Activated CD8-positive, alpha-beta T cell treated with anti-CD3 and anti-CD28 coated beads, Interleukin-2, amount 10 ng/mL, durations not matched to agents 7 days and 5 days (primary cell): ENCODE measurements at places on chromosomes 11 and 22. TPM values are rescaled to one million over a fixed set of nuclear protein-coding genes. Genes with fewer than 3 reads are reported as not detected.

GRCh38 chr22:44146088-44146861, 34.5 kb upstream of the PARVG start:
- no peak for DNase-seq

DNA sequence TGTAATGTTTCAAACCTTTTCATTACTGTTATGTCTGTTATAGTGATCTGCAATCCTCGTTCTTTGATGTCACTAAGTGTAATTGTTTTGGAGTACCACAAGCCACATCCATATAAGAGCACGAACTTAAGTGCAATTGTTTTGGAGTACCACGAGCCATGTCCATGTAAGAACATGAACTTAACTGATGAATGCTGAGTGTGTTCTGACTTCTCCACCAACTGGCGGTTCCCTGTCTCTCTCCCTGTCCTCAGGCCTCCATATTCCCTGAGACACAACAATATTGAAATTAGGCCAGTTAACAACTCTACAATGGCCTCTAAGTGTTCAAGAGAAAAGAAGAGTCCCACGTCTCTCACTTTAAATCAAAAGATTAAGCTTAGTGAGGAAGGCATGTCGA, 23.5 kb downstream of the TESMIN start:
- no peak for DNase-seq

GRCh38 chr22:45616432-45616831, 55.2 kb upstream of the ATXN10 start:
- no peak for DNase-seq

GRCh38 chr11:68282141-68282860, 10.5 kb upstream of the C11orf24 start:
- peak; percentile 76 for DNase-seq

- DNase-seq: no peak
These were observed 57.1 kb downstream of the FAM181B start for GRCh38 chr11:82676483-82677094.

GRCh38 chr11:128596250-128596649, 8.9 kb upstream of the ETS1 start:
- no peak for DNase-seq

DNA sequence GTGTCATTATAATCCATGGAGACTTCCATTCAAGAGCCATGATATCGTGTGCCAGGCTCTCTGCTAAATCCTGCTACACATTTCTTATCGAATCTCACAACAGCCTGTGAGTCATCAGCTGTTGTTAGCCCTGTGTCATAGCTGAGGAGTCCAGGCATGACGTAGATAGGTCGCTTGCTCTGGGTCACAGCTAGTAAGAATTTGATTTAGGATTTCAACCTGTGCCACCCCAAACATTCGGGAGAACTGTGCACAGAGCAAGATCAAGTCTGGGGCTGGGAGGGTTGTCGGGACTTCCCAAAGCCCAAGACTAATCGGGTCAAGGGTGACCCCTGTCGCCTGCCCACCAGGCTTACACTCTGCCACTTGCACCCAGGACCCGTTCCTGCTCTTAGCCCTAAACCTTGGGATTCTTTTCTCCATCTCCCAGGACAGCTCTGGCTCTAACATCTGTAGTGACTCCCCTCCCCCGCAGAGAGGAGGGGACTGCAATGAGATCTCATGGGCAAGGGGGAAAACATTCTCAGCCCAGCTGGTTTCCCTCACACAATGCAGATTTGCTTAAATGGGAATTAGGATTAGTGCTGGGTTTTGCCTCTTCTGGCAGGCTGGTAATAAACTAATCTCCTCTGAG, 34.3 kb downstream of the TSPAN18 start:
- no peak for DNase-seq

- DNase-seq: no peak
These were observed 990.2 kb downstream of the BRD1 start for GRCh38 chr22:48837341-48837935.

DNA sequence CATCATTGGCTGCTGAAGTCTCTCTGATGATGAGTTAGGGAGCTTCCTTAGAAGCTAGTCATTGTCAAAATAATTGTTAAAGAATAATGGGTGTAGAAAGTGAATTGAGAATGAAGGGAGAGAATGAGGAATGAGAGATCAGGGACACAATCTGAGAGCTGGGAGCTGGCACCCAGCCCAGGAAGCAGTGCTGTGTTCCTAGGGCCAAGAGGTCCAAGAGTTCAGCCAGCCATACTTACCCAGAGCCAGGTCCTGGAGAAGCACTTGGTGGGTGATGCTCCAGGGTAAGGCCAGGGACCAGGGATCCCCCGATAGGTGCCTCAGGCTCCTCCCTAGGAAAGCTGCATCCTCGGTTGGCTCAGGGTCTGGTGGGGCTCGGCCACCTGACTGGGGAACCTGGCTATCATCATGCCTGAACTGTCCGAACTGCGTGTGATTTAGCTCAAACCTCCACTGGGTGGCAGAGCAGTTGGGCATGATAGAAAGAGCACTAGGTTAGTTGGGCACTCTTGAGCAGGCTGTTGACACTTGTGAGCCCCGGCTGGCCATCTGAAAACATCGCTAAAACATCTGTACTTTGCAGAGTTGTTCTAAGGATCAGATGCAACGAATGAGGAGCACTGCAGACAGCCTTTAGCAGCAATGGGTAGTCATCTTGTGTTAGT, 123.9 kb upstream of the NCAM1 start:
- DNase-seq: peak; percentile 20

DNA sequence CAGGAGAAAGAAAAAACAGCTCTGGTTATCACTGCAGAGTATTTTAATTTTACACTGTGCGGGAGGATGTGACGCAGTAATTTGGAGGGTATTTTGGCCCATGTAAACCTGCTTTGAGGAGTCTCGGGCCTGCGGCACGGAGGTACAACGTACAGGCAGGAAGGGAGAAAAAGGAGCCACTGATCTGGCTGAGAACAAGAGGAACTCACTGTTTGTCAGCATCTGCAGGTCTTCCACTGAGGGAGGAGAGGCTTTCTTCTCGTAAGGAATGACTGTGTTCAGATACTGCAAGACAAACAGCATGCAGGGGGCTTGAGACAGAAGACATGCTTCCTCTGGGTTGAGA, 44.0 kb downstream of the FEZ1 start:
- DNase-seq: no peak

- peak; percentile 60 for DNase-seq
These were observed 844 bp downstream of the PCF11 start for GRCh38 chr11:83157594-83158356.

GRCh38 chr11:127651888-127652221, 651.3 kb upstream of the KIRREL3 start:
- no peak for DNase-seq

GRCh38 chr11:77346906-77347603, 45.6 kb upstream of the GDPD4 start:
- no peak for DNase-seq

GRCh38 chr11:129853518-129854231, 38.0 kb downstream of the TMEM45B start:
- peak; percentile 81 for DNase-seq

GRCh38 chr11:125401746-125402145, 94.3 kb downstream of the FEZ1 start:
- no peak for DNase-seq

- no peak for DNase-seq
These were observed 7.4 kb upstream of the CLMP start for GRCh38 chr11:123202155-123203151.

DNA sequence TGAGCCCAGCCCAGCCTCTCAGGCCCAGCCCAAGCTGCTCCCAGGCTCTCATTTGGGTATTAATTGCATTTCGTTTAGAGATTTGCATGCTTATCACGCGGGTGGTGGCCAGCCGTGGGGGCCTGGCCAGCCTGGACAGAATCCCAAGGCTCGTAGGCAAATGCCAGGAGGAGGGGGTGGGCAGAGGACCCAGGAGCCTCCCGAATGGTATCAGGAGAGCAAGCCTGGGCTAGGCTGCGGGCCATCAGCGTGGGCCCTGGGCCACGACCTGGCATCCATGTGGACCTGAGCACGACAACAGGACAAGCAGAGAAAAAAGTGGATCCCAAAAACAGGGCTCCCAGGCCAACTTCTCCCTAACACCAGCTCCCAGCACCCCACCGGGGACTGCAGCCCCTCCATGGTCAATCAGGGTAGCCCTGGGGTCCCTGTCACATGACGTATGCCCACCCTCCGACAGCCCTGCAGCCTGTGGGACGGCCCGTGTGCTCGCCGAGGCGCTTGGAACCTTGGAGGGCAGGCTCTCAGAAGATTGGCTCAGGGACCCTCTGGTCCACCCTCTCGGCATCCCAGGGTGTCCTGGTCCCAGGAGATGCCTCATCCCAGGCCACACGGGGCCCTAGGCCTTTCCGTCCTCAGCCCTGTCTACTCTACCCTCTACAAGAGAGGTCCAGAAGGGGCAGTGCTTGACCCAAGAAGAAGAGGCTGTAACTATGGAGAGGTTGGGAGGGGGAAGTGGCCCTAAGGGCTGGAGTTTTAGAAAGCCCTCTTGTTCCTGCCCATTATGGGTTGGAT, 8.8 kb downstream of the ASCL2 start:
- DNase-seq: no peak

GRCh38 chr11:106457727-106458126, 380.3 kb downstream of the AASDHPPT start:
- DNase-seq: no peak

DNA sequence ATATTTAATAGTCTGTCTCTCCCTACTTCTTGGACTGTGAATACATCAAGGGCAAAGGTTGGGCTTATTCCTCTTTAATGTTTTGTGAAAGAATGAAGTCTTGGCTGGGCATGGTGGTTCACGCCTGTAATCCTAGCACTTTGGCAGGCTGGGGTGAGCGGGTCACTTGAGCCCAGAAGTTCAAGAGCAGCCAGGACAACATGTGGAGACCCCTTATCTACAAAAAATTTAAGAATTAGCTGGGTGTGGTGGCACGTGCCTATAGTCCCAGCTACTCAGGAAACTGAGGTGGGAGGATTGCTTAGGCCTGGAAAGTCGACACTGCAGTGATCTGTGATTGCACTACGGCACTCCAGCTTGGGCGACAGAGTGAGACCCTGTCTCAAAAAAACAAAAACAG, 20.2 kb downstream of the RNF121 start:
- DNase-seq: no peak

GRCh38 chr11:121368364-121369240, 76.0 kb downstream of the SC5D start:
- DNase-seq: no peak

GRCh38 chr11:122362381-122362780, 246.4 kb upstream of the BLID start:
- DNase-seq: no peak

GRCh38 chr11:58318532-58318931, 40.3 kb downstream of the OR5B17 start:
- DNase-seq: no peak

DNA sequence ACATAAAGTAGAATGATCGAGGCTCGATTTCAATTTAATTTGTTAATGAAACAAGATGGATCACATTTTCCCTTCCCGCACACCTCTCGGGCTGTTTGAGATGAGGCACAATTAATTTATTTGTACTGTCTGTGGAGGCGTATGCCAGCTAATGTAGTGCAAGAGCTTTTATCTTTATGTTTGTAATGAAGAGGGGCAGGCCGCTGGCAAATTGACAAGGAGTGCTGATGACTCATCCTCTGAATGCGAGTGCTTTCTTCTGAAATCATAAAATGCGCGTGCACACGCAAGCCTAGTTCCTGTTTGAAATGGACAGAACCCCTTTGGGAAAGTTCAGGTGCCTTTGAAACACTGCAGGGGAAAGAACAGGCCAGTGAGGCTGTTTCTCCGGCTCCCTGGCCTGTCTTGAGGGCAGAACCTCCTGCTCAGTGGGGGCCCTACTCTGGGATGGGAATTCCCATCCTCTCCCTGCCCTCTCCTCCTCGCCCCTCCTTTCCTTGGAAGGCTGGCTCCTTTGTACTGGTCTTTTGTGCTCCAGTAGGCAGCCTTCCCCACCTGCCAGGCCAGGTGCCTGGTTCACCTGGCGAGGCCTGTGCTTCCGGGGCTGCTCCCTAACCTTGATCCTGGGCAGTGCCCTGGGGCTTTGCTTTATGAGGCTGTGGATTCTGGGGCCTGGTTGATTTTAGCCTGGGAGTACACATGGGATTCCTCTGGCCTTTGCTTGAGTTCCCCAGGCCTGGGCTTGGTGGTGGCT, 50.3 kb downstream of the TEAD1 start:
- DNase-seq: no peak

- DNase-seq: no peak
These were observed 31.7 kb downstream of the TEAD1 start for GRCh38 chr11:12705874-12706273.

DNA sequence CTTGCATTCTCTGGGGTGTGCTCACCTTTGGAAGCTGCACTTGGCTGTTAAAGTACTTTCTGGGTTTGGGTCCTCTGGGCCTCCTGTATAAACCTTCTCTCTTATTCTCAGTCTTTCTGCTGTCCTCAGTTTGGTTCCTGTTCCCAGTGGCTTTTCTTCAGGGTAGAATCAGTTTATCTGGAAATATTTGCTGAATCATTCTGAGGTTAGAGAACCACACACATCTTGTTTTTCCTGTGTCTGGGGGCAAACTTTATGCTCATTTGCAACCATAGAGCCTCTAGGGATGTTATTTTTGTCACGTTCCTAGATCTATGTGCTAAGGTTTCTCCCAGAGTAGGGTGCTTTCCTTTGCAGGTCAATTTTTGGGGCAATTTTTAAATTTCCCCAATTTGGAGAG, 224.3 kb upstream of the C11orf87 start:
- DNase-seq: no peak

DNA sequence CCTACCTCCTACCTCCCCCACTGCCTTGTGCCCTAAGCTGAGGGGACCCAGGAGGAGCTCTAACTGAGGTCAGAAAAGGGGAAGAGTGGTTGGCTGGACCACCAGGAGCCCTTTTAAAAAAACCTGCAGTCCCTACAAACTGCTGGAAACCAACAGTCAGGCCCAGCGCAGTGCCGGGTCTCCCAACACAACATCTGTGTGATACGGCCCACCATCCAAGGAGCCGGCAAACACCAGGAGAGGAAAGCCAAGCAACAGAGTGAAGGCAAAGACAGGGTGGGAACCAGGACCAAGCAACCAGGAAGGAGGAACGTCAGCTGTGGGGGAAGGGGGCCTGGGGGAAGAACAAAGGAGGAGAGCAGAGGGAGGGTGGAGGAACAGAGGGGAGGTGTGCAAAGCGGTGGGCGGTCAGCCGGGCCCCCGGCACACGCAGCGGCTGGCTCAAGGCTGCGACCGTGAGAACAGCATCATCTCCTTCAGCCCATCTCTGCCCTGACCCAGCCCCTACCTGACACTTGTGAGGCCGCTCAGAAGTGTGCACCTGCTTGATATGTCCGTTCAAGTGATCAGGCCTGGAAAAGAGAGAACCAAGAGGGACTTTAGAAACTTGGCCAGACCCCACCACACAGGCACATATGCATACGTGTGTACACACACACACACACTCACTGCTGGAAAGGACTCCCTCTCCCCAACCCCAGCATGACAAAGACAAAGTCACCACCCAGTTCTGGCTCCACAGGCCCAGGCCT, 3.6 kb downstream of the PATZ1 start:
- DNase-seq: no peak

GRCh38 chr11:95245038-95245437, 14.0 kb upstream of the SESN3 start:
- DNase-seq: no peak

- peak; percentile 40 for DNase-seq
These were observed 1.3 kb upstream of the INSC start for GRCh38 chr11:15113381-15113780.

DERL3 gene
- total RNA-seq: 10.0 TPM

SCGB1D2 gene
- total RNA-seq: not detected

EIF4G2 gene
- 667 TPM for total RNA-seq

PTPRCAP gene
- 445 TPM for total RNA-seq

UBQLN3 gene
- total RNA-seq: not detected

HBE1 gene
- not detected for total RNA-seq

KIRREL3 gene
- not detected for total RNA-seq

CATSPERZ gene
- total RNA-seq: not detected

LDHAL6A gene
- total RNA-seq: not detected

DEPDC7 gene
- 2.8 TPM for total RNA-seq

PYGM gene
- 4.7 TPM for total RNA-seq
